Progenitor cell of endocrine pancreas (in vitro differentiated cells): ENCODE measurements at places on chromosomes 3 and 15.

DNA sequence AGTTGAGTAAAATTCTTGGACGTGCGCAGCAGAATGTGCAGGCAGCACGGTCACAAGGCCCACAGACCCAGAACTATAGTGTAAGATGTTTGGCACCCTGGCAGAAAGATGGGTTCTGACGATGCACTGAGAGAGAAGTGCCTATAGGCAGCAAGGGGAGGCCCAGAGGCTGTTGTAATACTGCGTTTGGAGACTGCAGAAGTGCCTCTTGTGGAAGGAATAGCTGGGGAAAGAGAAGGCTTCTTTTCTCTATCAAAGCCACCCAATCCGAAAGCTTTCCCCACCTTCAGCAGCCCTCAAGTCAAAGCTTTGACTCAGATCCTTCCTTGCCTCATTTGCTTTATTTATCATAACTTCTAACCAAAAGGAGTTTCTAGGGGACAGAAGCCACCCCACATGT lies 5.2 kb upstream of the SIN3A start:
- DNase-seq, result no peak

- DNase-seq, result no peak
Measured at GRCh38 chr3:9422712-9423424, 25.5 kb downstream of the SETD5 start.

GRCh38 chr15:49225572-49226281 lies 55.7 kb downstream of the GALK2 start:
- DNase-seq, result no peak

GRCh38 chr3:24202071-24202470 lies 257.0 kb downstream of the NR1D2 start:
- no peak for DNase-seq

DNA sequence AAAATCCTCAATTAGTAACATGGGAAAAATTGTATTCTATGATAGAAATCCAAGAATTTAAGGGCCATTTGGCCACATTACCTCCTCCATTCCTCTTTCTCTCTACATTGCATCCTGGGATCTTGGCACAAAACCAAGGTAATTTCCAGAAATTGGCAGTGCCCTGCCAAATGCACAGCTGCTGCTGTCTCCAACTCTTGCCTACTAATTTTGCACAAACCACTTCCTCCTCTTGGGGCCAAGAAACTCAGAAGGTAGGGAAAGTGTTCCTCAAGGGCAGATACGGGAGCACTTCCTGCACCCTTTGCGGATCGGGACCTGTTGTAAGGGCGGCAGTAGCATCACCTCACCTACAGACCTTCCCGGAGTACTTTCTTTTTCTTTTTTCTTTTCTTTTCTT lies 57.8 kb downstream of the MAP3K13 start:
- no peak for DNase-seq

DNA sequence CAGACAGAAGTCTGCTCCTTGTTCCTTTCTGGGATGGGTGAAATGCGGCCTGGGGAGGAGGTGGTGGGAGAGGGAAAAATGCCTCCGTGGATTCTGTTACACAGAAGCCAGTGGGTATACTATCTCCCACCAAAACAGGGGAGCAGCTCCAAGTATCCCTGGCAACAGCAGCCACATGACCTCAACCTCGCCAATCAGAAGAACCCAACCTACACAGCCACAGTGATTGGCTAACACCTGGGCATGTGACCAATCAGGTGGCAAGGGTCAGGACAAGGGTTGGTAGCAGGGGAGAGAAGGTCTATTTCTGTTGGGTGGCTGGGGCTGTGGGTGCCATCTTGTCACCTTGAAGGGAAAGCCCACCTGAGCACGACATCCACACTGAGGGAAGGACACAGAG lies 9.1 kb upstream of the ACAD9 start:
- DNase-seq, result no peak

- DNase-seq, result no peak
Measured at GRCh38 chr15:91113030-91113429, 13.0 kb downstream of the SV2B start.

DNA sequence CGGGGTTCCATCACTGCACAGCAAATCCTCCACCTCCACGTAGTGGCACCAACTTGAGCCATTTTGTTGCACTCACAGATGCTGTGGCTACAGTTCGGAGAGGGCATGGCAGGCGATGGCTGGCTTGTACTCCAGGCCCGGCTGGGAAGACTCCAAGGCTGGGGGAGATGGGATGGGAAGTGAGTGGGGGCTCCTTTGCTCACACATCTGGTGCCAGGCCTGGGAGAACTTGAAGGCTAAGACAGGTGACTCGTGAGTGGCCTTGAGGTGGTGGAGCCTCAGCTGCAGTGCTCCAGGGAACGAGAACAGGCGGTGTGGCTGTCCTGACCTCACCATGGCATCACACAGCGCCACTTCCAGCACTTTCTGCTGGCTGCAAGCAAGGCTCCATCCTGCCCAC lies 87.9 kb downstream of the PLXNA1 start:
- DNase-seq, result no peak
